ENCODE measurements at places on chromosomes 2 and 18.

GRCh38 chr2:224764565-224765236 is 48.5 kb upstream of the CCDC195 start:
- DNase-seq, result no peak

DNA sequence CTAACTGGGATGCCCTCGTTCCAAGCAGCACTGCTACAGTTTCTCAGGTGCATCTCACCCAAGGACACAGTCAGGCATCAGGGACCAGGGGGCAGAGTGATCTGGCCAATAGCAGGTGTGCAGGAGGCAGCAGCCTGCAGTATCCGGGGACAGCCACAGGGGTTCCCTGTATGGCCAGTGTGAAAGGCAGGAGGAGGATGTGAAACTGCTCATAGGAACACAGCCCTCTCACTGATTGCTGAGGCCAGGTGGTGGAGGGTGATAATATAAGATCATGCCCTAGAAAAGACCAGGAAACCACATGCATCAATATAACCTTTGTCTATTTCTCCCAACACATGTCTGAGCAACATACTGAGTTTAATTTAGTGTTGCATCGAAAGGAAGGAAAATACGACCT is 112.7 kb upstream of the TACR1 start:
- DNase-seq, result no peak

DNA sequence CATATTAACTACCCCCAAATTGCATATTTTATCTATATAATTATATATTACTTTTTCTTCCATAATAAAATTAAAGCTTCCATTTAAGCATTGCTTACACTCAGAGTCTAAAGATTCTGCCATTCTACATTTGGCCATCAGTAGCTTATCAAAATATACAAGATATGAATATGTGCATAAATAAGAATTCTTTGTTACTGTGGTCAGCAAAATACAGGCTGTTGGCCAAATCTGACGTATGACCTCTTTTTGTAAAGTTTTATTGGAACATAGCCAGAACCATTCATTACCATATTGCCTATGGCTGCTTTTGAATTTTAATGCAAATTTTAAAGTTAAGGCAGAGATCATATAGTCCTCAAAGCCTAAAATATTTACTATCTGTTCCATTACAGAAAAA is 643.9 kb upstream of the VRK2 start:
- no peak for DNase-seq

DNA sequence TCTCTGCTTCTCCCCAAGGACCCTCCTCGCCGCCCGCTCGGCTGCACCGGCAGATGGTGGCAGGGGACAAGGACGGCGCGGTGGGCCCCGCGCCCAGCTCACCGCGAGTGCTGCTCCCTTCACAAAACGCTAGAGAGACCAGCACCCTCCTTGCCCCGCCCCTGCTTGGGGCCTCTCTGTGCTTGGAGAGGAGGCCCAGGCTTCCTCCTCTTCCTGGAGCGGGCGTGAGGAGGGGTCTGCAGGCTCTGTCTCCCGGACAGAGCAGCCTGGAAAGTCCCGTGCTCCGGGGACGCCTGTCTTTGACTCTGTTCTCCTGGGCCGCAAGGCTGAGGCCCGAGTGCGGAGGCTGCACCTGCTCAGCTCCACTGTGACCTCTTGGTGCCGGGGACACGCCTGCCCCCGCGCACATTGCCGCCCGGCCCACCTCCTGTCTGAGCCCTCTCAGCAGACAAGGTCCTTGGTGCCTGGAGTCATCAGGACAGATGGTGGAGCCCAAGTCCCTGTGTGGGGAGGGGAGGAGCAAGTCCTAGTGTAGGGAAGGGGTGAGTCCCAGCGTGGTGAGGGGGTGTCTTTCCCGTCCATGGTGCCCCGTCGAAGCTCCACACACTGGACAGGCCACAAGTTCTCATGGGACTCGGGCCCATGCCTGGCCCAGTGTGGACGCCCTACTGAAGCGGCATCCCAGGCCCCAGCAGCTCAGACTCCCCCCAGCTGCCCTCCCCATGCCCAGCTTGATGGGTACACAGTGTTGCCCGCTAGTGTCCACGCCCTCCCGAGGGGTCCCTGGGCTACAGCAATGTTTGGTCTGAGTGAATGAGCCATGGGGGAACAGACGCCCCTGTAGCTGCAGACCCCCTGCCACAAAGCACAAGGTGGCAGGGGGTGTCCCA is 33.8 kb downstream of the RTP5 start:
- DNase-seq, result no peak

DNA sequence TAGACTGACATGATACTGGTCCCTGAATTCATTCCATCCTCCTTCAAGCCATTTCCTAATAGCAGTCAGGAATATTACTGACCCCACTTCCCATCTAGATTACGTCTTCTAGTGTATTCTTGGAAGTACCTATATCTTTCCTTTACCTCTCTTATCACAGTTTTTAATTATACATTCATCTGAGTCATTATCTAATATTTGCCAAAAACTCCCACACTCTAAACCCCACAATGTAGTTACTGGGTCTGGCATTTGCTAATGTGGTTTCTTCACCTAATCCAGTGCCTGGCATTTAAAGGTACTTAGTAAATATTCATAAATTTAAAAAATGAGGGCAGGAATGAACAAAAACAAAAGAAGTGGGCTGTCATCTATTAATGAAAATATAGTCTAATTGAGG is 441.8 kb upstream of the SETBP1 start:
- no peak for DNase-seq

DNA sequence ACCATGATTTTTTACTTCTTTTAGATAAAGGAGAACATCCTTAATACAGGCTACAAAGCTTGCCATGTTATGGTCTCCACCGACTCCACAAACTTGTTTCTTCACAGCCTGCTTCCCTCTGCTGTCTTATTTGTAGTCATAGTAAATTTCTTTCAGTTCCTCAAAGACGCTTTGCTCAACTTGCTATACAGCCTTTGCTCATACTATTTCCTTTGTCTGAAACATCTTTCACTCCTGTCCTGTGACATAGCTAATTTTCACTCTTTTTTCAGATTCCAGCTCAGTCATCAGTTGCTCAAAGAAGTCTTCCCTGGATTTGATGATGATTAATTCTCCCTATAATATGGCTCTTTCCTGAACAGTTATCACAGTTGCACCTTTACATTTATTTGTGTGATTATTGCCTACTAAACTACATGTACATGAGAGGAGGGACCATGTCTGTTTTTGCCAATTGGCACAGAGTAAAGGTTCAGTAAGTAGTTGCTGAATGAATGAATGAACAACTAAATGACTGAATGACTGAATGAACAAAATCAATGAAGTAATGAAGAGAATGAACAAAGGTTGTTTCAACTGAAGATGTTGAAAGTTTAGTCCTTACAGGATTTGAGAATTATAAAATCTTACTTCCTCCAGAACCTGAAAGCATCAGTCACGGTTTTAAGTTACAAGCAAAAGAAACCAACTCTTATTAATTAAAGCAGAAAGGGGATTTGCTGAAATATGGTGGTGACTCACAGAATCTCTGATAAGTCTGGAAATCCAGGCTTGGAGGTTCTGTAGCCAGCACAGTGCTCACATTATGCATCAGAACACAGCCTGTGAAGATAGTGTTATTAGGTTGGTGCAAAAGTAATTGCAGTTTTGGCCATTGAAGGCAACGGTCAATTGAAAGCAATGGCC is 186.4 kb upstream of the FAM98A start:
- DNase-seq, result no peak

GRCh38 chr2:17337507-17337906 is 180.7 kb downstream of the RAD51AP2 start:
- DNase-seq, result no peak

- DNase-seq, result no peak
These were observed 32.3 kb downstream of the EML6 start for GRCh38 chr2:54755641-54756326.

- DNase-seq, result no peak
These were observed 4.9 kb downstream of the TANC1 start for GRCh38 chr2:158973116-158973956.

DNA sequence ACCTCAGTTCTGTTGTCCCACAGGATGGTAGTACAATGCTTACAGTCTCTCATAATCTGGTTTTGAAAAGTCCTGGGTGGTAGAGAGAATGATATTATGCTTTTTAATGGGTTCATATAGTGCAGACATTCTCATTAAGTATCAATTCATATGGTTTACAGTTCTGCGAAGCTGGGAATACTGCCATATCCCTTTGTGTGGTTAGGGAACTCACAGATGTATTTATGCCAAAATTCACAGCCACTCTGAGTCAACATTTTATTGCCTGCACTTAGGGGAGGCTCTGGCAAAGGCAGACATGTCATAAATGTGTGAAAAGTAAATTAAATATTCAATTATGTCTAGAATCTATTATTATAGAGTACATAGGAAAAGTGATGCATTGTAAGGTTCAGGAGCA is 808.2 kb downstream of the SUCLG1 start:
- DNase-seq, result no peak

DNA sequence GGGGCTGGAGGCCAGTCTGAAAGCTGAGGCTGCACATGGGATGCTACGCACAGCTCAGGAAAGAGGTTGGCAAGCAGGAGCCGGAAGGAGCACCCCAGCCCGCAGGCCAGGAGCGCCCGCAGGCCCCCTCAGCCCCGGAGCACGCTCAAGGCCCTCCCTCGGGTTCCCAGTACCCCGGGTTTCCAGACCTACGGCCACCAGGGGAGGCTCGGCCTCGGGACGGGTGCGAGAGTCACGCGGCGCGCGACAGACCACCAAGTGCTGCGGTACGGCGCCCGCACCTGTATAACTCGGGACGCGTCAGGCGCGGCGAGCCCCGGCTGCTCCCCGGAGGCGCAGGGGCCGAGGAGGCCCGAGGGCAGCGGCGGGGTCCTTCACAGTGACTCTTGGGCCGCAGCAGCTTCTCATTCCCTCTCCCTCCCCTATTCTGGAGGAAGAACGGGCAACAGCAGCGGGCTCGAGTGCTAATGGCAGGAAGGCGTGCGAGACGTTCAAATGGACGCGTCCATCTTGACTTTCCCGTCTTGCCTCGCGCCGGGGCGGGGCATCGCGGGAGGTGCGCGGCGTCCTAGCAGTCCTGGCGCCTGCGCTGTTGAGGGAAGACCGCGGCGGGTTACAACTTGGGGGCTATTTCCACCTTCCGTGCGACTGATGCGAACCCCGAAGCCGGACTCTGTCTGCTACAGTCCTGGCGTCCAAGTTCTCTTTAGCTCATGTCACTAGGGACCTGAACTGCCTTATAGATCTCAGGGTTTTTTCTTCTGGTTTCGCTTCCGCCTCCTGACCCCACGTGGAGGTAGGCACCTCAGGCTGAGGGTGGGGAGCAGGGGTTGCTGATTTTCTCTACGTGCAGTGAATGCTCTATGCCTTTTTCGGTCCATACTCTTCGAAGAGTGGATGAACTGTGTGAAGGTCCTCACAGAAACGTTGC is at the start of gene ANAPC1:
Gene ANAPC1, minus strand, starts transcription at position 533 of the 931 bp plus-strand sequence. CDS start 3,368 bp downstream, outside the sequence.
- DNase-seq, result peak; percentile 68

DNA sequence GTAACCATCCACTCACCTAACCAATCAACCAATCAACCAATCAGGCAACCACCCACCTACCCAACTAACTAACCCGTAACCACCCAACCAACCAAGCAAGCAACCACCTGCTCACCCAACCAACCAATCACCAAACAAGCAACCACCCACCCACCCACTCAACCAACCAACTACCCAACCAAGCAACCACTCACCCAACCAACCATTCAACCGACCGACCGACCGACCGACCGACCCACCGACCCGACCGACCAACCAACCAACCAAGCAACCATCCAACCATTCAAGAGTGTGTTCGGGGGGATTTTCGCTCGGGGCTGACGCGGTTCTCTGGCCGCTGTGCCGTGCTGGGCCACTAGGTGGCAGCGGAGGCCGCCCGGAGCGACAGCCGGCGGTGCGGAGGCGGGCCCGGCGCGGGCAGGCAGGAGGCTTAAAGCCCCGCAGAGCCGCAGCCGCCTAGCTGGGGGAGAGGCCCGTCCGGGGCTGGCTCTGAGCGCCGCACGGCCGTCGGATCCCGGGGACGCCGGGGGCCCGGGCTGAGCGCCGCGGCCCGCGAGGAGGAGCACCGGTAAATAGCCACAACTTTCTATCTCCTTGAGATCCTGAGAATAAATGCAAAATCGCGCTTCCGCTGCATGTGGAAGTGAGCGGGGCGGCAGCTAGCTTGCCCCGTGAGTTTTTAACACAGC is at the start of gene MC5R:
Gene MC5R, plus strand, starts transcription at position 443 of the 689 bp plus-strand sequence. CDS start 1,617 bp downstream, outside the sequence.
- DNase-seq, result peak; percentile 21

- DNase-seq, result no peak
These were observed 151.7 kb upstream of the ITGA4 start for GRCh38 chr2:181305301-181306123.

- peak; percentile 39 for DNase-seq
These were observed 559 bp downstream of the MYL12A start for GRCh38 chr18:3248062-3248657.

GRCh38 chr2:85913884-85914881 is 25.4 kb upstream of the ST3GAL5 start:
- DNase-seq, result no peak

- DNase-seq, result no peak
These were observed 1401.2 kb upstream of the CELF4 start for GRCh38 chr18:38966841-38967240.

DNA sequence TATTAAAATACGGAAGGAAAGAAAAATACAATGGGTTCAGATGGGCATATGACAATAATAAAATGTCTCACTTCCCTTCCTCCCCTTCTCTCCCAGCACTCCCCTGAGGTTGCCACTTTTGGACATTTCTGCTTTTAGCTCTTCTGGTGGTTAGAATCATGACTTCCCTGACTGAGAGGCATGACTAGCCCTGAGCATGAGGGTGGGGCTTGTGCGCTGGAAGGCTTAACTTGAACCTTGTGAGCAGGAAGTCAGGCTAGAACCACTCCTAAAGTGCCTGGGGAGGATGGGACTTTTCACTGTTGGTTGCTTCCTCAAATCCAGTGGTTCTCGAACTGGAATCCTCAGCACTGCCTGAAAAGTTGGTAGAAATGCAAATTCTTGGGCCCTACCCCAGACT is 19.7 kb upstream of the ARHGAP25 start:
- DNase-seq, result peak; percentile 8

DNA sequence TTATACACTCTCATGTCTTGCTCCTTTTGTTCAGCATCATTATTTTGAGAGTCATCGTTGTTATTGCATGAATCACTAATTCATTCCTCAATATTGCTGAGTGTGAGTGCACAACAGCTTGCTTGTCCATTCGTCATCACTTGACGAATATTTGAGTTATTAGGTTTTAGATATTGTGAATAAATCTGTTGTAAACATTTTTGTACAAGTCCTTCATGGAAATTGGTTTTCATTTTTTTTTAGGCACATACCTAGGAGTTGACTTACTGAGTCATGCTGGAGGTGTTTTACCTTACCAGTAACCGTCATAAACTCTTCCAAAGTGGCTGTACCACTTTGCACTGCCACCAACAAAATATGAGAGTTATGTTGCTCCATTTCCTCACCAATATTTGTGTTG is 84.2 kb upstream of the NCK2 start:
- no peak for DNase-seq

DNA sequence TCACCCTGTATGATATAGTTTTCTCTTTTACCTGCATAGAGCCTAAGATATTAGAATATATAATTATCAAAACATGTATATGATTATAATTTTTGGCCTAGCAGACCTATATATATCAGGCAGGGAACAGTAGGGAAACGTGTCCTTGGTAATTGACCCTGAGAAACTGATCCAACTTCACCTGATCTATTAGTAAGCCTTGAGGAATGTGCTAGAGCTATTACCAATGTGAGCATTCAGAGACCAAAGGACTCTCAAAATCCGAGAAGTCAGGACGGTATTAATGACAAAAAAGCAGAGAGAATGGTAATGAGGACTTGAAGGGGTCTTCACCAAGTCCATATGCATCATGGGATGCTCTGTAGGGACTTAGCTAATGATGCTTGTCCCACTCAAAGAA is 571.9 kb downstream of the CPS1 start:
- DNase-seq, result no peak

GRCh38 chr2:131050896-131051295 is 42.4 kb downstream of the FAM168B start:
- no peak for DNase-seq

- no peak for DNase-seq
These were observed 120.2 kb downstream of the LPIN1 start for GRCh38 chr2:11866358-11867335.
